ENCODE measurements at places on chromosomes 5 and 9.

DNA sequence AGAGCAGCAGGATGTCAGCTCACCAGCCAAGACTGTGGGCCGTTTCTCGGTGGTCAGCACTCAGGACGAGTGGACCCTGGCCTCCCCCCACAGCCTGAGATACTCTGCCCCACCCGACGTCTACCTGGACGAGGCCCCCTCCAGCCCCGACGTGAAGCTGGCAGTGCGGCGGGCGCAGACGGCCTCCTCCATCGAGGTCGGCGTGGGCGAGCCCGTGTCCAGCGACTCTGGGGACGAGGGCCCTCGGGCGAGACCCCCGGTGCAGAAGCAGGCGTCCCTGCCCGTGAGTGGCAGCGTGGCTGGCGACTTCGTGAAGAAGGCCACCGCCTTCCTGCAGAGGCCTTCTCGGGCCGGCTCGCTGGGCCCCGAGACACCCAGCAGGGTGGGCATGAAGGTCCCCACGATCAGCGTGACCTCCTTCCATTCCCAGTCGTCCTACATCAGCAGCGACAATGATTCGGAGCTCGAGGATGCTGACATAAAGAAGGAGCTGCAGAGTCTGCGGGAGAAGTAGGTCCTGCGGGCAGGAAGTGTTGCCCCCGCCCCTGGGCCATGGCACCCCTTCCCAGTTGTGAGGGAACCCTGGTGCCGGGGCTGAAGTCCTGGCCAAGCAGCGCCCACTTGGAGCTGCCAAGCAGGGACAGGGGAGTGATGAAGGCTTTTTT is 108.9 kb downstream of the WNK2 start:
- no peak for DNase-seq

DNA sequence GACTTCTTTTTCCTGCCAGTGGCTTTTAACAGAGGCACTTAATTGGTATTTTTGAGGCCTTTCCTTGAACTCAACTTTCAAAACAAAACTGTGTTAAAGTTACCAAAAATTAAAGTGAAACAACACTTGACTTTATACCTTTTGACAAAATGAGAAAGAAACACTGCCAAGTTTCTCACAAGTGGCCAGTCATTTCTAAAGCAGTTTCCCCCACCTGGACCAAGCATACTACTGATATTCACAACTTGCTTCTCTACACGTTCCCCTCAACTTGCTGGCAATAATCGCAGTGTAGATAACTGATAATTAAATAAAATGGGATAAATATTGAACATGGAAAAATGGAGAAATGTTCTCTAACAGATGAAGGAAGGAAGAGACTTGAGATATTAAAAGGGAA is 135.7 kb downstream of the TLR4 start:
- DNase-seq = no peak

GRCh38 chr5:102971676-102972293 is 148.2 kb downstream of the GIN1 start:
- DNase-seq = no peak

DNA sequence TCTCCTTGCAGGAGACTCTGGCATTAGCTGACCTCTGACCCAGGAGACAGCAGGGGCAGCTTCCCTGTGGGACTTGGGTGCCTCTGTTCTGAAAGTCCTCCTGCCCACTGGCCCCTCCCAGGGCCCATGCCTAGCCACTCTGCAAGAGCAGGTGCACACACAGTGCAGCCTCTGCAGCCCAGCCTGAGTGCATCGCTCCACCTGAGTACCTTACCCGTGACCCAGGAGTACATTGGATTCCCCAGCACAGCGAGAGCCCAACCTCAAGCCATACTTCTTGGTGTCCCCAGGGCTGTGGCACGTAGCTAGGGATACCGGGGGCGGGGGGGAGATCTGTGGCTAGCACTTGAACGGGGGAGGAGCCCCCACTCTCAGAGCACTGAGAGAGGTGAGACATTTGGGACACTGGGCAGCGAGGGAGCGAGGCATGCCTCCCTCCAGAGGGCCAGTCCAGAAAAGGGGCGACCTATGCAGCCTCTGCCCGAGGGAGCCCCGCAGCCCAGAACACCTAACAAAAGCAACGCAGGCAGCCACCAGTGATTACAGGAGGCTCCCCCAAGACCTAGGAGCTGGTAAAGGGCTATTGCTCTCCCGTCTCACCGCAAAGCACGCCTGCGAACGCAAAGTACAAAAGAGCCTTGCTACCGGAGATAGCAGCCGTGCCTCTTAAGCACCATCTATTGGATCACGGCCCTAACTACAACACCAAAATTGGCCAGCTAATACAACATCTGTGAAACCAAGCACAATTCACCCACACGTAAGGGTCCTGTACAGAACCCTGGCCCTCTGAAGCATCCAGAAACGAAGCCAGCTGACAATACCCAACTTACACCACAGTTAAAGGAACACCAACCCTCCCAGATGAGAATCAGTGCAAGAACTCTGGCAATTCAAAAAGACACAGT is 826 bp upstream of the PRDM9 start:
- DNase-seq = no peak

GRCh38 chr5:177294632-177295031 is 8.9 kb downstream of the RAB24 start:
- no peak for DNase-seq

DNA sequence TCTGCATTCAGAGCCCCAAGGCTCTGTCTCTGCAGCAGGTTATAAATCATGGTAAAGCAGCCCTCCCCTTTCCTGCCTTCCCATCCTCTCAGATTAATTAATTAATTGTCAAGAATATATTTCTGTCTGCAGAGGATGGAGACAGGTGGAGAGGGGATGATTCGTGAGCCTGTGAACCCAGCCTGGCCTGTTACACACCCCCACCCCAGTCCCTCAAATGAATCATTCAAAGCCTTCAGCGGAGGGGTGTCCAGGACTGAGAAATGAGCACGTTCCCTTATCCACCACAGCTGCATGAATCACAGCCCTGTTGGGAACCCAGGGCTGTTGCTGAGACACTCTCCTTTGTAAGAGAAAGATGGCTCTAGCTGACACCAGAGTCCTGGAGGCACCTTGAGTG is 56.0 kb downstream of the NIPAL4 start:
- no peak for DNase-seq

DNA sequence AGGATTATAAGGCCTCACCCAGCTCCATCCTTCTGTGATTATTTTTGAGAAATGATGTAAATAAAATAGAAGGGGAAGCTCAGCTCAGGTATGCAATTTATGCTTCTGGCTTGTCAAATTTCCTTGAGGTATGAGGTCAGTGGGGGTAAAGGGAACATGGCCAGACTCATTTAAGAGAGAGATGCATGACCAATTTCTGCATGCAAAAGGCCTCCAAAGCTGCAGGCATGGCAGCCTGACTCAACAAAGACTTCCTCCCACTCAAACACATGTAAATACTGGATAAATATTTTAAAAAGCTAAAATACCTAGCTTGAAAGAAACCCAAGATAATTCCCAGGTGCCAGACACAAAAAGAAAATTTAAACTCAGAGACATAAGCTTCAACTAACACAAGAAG is 101.4 kb upstream of the SLC1A3 start:
- DNase-seq = no peak

- DNase-seq = no peak
Observed at GRCh38 chr5:83767409-83767992, 46.8 kb upstream of the HAPLN1 start.

DNA sequence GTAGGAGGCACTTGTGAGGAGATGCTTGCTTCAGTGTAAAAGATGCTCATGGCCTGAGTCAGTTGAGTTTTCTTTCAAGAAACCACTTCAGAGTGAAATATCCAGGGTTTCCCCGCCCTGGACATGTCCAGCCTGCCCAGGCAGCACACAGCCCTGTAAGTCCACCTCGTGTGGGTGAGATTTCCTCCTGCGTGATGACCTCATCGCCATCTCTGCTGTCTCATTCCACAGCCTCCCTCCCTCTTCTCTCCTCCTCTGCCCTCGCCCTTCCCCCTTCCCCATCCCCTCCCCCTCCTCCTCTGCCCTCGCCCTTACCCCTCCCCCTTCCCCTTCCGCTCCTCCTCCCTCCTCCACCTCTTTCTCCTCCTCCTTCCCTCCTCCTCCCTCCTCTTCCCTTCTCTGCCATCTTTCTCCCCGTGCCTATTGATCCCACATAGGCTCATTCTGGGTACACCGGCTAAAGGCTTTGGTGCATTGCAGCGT is 34.0 kb upstream of the NCS1 start:
- no peak for DNase-seq

GRCh38 chr9:5718296-5719032 is 89.6 kb downstream of the RIC1 start:
- DNase-seq = no peak

DNA sequence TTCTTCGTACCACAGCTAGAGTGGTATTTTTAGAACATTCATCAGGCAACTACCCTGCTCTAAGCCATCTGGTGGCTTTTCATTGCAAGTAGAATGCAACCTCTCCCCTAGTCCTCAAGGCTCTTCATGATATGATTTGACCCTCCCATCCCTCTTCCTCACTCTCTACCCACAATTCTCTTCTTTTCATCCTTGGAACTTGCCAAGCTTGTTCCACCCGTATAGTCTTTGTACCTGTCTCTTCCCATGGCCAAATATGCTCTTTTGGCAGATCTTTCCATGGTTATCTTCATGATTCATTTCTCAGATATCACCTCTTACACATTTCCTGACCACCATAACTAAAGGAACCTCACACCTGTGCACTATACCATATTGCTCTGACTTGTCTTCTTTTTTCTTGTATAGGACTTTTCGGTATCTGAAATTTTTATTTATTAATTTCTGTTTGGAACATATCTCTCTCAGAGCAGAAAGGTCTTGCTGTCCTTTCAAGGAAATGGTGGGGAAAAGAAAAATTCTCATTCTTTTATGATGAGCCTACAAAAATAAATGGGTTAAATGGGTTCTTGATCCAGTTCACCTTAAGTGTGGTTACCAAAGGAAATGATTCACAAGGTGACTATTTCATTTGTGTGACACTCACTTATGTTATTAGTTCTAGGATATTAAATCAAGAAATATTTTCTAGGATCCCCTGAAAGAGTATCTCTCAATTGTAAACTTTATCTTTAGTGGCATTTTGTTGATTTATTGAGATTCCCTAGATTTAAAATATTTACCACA is 3.7 kb upstream of the CD274 start:
- DNase-seq = no peak

GRCh38 chr9:8860086-8860485 is 1060.5 kb upstream of the DMAC1 start:
- DNase-seq = no peak

GRCh38 chr9:16321461-16322119 is 548.9 kb downstream of the BNC2 start:
- DNase-seq = no peak

GRCh38 chr5:14465116-14465515 is 116.5 kb upstream of the OTULINL start:
- DNase-seq = no peak

DNA sequence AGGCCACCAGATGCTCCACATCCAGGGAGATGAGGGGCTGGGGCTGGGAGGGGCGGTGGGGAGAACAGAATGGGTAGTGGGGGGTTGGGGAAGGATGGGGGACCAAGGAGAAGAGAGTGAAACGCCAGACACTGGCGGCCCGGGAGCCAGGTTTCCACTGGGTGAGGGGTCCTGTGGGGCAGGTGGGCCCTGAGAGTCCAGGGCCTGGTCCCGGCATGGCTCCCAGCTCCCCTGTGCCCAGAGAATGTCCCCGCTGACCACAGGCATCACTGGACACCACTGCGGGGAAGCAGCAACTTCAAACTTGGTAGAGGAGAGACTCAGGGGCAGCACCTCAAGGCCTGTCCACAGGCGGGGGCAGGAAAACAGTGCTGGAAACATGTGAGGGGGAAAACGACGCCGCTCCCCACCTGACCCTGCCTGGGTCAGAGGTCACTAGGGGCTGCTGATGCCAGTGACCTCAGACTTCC is 13.2 kb downstream of the NINJ1 start:
- no peak for DNase-seq

GRCh38 chr5:180133971-180134508 is 62.5 kb upstream of the RNF130 start:
- no peak for DNase-seq

- DNase-seq = no peak
Observed at GRCh38 chr9:118991366-118992285, 377.6 kb downstream of the BRINP1 start.

GRCh38 chr9:125660557-125660956 is 46.5 kb downstream of the MAPKAP1 start:
- no peak for DNase-seq

GRCh38 chr5:131463656-131464055 is 171.4 kb downstream of the RAPGEF6 start:
- DNase-seq = no peak

DNA sequence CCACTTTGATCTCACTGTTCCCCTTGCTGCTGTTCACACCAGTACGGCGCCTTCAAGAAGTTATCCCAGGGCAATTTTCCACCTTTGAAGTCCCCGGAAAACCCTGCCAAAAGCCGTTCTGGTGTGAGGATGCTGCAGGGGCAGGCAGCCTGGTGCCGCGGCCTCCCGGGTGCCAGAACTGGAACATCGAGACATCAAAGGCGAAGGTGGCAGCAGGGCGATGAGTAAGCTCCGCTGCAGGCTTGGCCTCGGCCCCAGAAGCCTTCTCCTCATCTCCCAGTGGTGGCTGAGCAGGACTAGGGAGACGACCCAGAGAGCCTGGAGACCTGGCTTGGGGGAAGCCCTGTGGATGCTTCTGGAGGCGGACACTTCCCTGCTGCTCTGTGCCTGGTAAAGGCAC is 115.3 kb upstream of the MSX2 start:
- DNase-seq = no peak

DNA sequence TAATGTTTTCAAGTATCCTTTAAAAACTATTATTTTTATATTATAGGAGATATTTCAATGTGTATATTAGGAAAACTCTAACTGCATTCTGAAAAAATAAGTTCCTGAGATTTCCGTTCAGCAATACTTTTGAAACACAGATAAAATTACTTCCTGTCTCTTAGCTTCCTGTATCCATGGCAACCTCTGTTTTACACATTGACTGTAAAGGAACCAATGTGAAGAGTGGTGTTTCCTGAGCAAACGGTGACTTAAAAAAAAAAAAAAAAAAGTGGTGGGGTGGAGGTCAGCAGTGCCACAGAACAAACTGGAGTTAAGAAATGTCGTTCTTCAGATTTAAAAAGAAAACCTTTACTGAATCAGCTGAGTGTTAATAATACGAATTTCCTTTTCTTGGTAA is at the start of gene LRRC70:
TSS of gene LRRC70 (plus strand) at position 280 of the 400 bp plus-strand sequence. CDS start 620 bp downstream, outside the sequence.
- DNase-seq = no peak

- DNase-seq = no peak
Observed at GRCh38 chr5:150661086-150661485, at the start of gene MYOZ3. Gene MYOZ3 (plus strand): TSS chr5:150661251. CDS start chr5:150662942, 1,691 bp downstream.

- peak; percentile 34 for DNase-seq
Observed at GRCh38 chr5:133552925-133553525, 59.3 kb downstream of the FSTL4 start.

- no peak for DNase-seq
Observed at GRCh38 chr5:85293145-85293785, 908.6 kb upstream of the EDIL3 start.

- DNase-seq = no peak
Observed at GRCh38 chr5:39850291-39850690, 425.5 kb upstream of the DAB2 start.

- no peak for DNase-seq
Observed at GRCh38 chr5:57358796-57359592, 123.6 kb downstream of the ACTBL2 start.
